ENCODE measurements at places on chromosomes 1 and 21.

DNA sequence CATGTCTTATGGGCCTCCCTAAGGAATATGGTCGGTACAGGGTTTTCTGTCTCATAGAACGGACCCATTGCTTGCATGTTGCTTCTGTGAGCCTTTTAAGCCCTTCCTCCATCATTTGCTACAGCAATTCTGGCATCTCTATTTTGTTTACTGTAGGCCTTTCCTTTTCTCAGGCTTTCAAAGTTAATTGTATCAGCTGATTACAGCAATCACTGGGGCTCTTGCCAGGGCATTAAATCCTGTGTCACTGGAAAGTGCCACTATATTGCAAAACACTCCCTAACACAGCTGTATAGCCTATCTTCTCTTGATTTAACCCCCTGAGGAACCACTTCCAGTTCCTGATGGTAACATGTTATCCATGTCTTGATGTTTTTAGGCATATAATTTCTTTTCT, 156.5 kb downstream of the PDE4B start:
- DNase-seq = no peak

DNA sequence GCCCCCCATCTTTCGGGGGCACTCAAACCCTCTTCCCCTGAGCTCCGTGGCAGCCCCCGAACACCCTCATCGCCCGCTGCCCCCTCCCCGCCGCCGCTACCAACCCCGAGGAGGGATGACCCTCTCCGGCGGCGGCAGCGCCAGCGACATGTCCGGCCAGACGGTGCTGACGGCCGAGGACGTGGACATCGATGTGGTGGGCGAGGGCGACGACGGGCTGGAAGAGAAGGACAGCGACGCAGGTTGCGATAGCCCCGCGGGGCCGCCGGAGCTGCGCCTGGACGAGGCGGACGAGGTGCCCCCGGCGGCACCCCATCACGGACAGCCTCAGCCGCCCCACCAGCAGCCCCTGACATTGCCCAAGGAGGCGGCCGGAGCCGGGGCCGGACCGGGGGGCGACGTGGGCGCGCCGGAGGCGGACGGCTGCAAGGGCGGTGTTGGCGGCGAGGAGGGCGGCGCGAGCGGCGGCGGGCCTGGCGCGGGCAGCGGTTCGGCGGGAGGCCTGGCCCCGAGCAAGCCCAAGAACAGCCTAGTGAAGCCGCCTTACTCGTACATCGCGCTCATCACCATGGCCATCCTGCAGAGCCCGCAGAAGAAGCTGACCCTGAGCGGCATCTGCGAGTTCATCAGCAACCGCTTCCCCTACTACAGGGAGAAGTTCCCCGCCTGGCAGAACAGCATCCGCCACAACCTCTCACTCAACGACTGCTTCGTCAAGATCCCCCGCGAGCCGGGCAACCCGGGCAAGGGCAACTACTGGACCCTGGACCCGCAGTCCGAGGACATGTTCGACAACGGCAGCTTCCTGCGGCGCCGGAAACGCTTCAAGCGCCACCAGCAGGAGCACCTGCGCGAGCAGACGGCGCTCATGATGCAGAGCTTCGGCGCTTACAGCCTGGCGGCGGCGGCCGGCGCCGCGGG, 837 bp downstream of the FOXD3 start:
- peak; percentile 26 for DNase-seq

DNA sequence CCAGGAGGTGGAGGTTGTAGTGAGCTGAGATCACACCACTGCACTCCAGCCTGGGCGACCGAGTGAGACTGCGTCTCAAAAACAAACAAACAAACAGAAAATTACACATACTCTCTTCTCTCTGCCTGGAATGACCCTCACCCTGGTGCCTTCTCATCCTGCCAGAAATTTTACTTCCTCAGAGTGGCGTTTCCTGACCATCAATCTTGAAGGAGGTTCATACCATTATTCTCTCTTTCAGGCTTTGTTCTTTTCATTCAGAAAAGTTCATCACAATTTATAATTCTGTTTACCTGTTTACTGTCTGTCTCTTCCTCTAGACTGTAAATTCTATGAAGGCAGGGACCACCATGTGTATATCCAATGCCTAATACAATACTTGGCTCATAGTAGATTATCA, 79.3 kb downstream of the RPS6KA1 start:
- DNase-seq = no peak

- no peak for DNase-seq
Measured at GRCh38 chr1:38121231-38121680, 74.7 kb upstream of the POU3F1 start.

GRCh38 chr21:45054927-45055612, 19.3 kb upstream of the ADARB1 start:
- no peak for DNase-seq

DNA sequence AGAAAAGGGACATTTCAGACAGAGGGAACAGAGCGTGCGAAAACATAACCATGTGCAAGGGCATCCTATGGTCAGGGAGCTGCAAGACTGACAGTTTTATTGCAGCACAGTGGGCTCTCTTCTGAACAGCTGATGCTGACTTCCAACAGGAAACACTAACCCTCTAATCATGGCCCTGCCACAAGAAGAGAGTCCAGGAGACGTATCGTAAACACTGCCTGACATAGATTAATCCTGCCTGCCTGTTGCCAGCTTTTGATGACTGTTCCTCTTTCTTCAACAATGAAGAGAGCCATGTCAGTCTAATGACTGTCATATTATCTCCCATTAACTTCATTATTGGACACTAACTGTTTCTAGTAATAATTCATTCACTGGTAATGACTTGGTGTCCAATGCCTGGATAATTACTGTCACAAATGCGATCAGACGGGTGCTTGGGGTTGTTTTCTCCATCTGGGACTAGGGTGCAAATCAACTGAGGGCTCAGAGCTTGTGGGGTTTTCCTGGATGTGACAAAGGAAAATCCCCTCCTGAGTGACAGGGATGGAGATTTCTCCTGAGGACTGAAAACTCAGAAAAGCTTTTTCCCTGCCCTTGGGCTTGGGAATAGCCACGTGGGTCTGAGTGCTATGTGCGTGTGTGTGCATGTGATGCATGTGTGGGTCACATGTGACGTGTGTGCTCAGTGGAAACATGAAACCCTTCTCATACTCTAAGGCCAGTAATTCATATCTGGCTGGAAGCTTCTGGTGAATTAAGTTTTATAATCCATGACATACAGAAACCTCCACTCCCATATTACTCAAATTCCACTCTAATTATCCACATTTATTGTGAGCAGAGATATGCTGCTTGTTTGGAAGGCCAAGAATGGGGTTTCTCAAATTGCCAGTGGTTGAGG, 144.0 kb upstream of the PLXNA2 start:
- no peak for DNase-seq

GRCh38 chr1:9654834-9655723, 3.5 kb downstream of the PIK3CD start:
- peak; percentile 62 for DNase-seq

DNA sequence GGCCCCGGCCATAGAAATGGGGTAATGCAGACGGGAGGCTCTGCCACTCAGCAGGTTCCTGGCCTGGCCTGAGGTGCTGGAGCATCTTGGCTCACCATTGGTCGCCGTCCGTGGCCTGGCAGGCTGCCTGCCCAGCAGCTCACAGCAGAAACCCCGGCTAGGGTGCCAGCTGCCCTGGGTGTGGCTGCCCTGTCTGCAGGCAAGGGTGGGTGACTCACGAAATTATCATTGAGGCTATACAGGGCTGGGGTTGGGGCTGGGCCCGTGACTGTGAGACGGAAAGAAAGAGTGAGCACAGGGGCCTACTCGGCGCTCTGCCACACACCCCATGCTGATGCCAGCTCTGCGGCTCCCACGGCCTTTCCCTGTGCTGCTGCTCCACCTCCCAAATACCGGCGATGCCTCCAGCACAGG, 8.0 kb upstream of the PKP1 start:
- no peak for DNase-seq

DNA sequence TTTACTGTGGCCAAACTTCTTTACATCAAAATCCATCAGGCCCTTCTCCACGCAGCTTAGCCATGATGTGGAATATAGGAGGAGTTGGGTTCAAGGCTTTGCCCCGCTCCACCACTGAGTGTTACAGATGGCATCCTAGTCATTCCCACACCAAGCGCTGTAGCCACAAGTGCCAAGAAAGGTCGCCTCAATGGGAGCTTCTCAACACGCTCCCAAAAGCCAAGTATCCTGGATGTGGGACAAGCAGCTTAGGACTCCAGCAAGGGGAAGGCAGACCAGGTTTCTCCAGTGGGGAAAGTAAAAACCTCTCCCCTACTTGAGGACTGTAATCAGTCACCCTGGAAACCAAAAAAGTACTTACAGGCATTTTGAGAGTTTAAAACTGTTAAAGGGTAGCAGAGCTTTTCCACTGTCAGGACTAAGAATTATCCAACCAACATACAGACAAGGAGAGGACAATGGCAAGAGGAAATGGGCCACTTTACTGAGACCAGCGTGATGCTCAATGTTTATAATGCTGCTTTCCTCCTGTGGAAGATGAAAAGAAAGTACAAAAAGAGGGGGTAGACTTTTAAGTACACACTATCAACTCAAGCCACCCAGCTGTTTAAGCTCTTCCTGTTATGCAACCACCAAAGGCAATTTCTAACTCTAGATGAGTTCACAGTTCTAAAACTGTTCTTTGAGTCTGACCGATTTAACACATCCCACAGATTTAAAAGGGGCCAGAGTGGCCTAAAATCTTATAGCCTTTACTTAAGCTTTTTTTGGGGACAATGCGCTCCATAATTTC, 120.7 kb upstream of the KRTAP19-8 start:
- DNase-seq = no peak

GRCh38 chr1:23574265-23574754, 15.0 kb upstream of the ID3 start:
- DNase-seq = no peak

DNA sequence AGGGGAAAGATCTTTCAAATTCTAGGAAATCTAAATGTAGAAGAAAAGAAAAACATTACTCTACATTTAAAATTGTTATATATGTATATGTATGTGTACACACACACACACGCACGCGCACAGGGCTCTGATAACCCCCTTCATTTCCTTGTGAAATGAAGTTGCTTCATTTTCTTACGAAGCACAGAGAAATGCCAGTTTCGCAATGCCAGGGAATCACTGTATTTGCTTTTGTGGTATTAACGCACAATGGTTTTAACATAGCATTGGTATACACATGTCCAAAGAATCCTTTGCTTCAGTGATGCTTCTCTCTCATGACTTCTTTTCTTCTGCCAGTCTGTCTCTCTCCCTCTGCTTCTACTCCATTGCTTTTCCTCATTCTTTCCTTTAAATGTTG, 8.4 kb upstream of the DDAH1 start:
- no peak for DNase-seq

DNA sequence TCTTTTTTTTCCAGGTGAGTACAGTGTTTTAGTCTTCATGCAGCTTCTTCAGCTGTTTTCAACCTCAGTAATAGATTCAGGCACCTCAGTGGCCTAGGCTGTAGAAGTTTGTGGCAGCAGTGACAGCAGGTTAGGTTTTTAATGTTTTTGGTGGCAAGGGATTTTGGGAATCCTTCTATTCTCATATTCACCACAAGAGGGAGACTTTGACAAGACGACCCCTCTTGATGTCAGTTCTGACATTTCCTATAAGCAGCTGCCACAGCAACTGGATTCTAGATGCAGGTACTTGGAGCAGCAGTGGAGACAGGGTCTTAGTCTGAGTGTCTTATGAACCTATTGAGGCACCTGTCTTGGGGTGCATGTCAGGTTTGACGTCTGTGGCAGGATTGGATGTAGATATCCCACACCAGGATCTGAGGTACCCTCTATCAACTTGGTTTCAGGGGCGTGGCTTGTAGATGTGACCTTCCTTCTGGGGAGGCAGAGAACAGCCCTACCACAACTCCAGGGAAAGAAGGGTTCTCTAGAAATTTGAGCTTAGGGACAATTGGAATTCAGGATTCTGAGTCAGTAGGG, 1104.2 kb upstream of the TMPRSS15 start:
- DNase-seq = no peak

DNA sequence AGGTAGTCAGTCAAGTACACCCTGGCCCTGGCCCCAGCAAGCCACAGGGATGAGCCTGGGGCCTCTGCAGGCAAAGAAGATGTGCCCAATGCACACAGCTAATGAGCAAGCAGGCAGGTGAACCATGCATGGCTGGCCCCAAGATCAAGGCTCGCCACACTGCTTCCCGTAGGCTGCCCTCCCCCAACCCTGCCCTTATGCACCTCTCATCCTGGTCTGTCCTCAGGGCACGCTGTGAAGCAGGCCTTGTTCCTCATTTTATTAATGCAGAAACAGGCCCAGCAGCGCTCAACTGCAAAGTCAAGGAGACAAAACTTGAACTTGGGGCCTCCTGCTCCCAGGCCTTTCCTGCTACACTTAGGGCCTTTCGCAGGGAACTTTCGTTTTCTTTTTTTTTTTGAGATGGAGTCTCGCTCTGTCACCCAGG, 35.6 kb upstream of the ID3 start:
- no peak for DNase-seq

GRCh38 chr1:43434256-43434655, 19.5 kb downstream of the HYI start:
- no peak for DNase-seq

DNA sequence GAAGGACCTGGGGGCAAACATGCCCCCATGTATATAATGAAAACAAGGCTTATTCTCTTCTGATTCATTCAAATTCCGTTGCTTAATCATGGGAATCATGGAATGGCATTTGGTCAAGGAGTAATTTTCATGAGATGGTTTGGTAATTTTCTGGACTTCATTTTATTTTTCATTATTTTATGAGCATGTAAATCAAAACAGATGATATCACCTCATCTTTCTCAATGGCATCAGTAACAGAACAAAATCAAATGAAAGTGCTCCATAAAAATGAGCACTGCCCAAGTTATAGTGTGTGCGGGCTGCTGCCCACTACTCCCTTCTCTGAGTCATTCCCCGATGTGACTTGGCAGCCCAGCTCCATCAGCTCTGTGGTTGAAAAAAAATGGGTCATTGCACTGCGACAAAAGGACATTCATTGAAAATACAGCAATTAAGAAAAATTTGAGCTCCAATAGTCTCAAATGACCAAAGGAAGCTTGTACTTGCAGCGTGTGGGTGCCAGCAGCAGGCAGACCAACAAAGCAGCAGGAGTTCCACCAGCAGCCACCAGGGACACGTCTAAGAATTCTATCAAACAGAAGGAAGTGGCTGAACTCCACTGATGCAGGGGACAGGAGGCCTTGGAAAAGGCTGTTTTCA, 84.3 kb upstream of the VAV3 start:
- peak; percentile 17 for DNase-seq

DNA sequence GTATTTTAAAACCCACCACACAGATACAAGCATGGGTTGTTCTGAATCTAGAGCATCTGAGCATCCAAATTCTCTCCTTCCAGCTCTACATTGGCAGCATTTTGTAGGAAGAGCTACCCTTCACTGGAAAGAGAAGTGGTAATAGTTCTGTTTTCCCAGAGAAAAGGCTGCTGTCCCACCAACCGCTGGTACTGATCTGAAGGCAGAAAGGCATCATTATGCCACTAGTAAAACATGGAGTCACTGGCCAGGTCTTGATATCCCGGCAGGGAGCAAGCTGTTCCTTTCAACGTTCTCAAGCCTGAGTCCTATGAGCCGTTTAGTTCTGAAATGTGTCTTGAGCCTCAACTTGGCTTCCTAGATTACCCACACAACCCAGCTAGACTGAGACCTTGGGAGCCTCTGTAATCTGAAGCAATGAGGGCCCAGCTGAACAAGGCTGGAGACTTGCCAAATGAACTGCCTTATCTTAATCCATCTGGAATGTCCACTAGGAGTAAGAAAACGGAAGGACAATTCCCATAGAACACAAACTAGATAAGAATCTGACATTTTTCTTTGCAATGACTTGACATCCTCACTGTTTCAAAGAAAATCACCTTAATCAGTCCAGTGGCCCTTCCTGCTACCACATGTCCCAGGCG, 116.8 kb downstream of the KCNH1 start:
- DNase-seq = no peak

GRCh38 chr1:230037261-230037660, 29.8 kb upstream of the GALNT2 start:
- no peak for DNase-seq
